ENCODE measurements at places on chromosomes 4 and X. TPM values are rescaled to one million over a fixed set of nuclear protein-coding genes. Genes with fewer than 3 reads are reported as not detected.
A peak's percentile ranks its signal among the peaks of the same experiment; 100 is the strongest.

The IL13RA1 gene
- 35.6 TPM for total RNA-seq

GRCh38 chr4:78644744-78645330 is 93.3 kb downstream of the ANXA3 start:
- H3K36me3 ChIP-seq = no peaks in the 10 kb centered on the region
- H3K27ac ChIP-seq = peak overlapping the region; percentile 99
- DNase-seq = peak; percentile 86
- H3K4me1 ChIP-seq = peaks cover 6% of the 10 kb centered on the region
- H3K27me3 ChIP-seq = no peaks in the 10 kb centered on the region
- no peak overlapping the region for H3K4me3 ChIP-seq

GRCh38 chr4:145420595-145421214 is 60.9 kb upstream of the SMAD1 start:
- DNase-seq = no peak
- H3K4me1 ChIP-seq = no peaks in the 10 kb centered on the region
- no peak overlapping the region for H3K27ac ChIP-seq

The IQSEC2 gene
- 3.9 TPM for total RNA-seq

The GLUD2 gene
- total RNA-seq = 1.6 TPM

DNA sequence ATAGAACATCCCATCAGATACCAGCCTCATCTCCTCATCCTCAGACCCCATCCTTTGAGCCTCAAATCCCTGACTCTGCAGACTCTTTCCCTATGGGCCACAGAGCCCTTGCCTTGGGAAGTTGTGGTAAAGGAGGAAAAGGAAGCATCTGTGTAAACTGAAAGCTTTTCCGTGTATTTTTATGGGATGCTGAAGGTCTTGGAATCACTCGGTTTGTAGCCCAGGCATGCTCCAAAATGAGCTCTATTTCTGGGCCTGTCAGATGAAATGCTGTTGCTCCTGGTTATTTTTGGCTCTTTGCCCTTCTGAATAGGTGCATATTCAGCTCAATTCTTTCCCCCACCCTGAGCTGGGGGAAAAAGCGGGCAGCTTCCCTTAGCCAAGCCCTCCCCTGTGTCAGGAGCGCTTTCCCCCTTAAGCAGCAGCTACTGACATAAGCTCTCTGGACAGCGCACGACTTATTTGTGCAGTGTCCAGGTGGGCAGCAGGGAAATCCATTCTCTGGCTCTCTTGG is 5.0 kb upstream of the SEL1L3 start:
- H3K4me1 ChIP-seq = no peaks in the 10 kb centered on the region
- no peak for DNase-seq
- H3K27me3 ChIP-seq = no peaks in the 10 kb centered on the region
- no peak overlapping the region for H3K4me3 ChIP-seq
- no peak overlapping the region for H3K27ac ChIP-seq
- H3K36me3 ChIP-seq = no peaks in the 10 kb centered on the region

DNA sequence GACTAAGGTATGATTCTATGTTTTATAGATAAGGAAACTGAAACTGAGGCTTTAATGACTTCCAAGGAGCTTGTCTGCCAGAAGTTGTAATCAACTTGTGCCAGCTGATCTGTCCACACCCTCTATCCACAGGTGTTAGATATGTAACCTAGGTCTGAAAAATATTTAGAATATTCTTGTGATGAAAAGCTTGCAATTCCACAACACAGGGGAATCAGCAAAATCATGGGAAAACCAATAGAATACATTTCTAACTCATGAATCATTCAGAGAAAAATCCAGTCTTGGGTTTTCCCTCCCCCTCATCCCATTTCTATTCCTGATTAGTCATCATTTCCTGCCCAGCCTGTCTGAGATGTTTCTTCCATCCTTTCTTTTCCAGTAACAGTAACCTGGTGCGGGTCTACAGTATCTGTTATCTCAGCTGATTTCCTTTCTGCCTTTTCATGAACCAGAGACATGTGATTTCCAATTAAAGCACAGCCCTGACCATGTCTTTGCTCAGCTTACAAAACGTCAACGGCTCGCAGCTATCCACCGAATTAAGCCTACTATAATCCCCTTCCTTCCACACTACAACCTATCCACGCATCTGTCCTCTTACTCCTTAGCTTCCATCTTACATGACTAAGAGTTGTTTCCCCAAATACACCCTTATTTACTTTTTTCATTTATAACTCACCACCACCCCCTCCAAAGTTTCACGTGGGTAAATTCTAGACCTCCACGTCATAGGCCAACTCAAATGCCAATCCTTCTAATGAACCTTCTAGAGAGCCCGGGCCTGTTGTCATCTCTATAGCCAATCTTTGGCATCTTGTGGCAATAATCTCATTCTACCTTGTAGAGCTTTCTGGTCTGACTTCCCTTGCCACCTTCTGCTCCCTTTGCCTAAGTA is 961 bp upstream of the NOCT start:
- DNase-seq = peak; percentile 94
- no peaks in the 10 kb centered on the region for H3K36me3 ChIP-seq
- peak overlapping the region; percentile 93 for H3K27ac ChIP-seq
- H3K4me3 ChIP-seq = peak overlapping the region; percentile 85
- H3K27me3 ChIP-seq = no peaks in the 10 kb centered on the region

- H3K4me3 ChIP-seq = no peak overlapping the region
- no peak overlapping the region for H3K27ac ChIP-seq
- peaks cover 11% of the 10 kb centered on the region for H3K36me3 ChIP-seq
- no peaks in the 10 kb centered on the region for H3K27me3 ChIP-seq
- DNase-seq = no peak
Observed at GRCh38 chrX:2708592-2709188, 17.6 kb downstream of the CD99 start.

The CLCN4 gene
- total RNA-seq = 4.5 TPM

DNA sequence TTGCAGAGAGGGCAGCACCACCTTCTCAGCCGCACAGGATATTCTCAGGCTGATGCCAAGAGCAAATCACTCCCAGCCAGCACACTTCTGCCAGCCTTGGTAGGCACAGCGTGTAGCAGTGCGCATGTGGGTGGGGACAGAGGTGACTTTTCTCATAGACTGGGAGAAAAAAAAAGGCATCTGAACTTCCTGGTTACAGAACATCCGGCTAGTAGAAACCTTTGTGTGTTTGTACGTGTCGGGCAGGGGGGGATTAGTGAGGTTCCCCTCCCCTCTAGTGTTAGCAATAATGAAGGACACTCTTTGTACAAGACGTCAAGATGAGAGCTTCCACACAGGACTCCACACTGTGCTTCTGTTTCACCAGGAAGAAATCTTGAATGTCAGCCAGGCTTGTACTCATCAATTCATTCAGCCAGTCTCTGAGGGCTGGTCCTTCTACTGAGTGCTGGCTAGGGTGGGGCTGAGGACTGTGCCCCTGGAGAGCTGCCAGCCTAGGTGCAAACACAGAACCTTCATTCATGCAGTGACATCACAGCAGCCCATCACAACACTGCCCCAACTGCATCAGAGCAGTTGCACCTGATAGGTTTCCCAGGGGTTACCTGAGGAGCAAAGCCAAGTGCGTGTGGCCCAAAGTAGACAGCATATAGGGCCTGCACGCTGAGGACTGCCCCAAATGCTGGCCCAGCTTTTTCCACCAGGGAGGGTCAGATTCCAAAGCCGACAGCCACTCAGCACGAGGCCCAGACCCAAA is 34.7 kb downstream of the SLC25A5 start:
- peak; percentile 38 for DNase-seq
- no peak overlapping the region for H3K4me3 ChIP-seq
- H3K27ac ChIP-seq = peak overlapping the region; percentile 84
- H3K36me3 ChIP-seq = no peaks in the 10 kb centered on the region
- peaks cover 7% of the 10 kb centered on the region for H3K4me1 ChIP-seq

DNA sequence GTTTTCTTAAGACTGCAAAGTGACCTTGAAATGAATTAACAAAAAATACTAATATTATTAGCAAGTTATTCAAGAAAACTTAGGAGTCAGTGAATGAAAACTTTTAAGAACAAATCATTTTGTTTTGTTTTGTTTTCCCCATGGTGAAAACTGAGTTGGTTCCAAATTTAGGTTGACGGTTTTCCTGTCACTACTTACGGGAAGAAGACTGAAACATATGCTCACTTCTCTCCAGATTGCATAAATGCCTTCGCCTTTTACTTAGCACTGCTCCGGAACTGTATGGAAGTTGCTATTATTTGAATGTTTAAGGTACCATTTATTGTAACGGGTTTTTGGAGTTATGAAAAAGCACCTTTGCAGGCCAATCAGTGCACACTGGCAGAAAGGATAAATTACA is 42.8 kb downstream of the DOCK11 start:
- no peaks in the 10 kb centered on the region for H3K27me3 ChIP-seq
- H3K27ac ChIP-seq = no peak overlapping the region

The MAGEB1 gene
- total RNA-seq = not detected

The HS6ST2 gene
- not detected for total RNA-seq

The RXFP1 gene
- not detected for total RNA-seq

Data from IMR-90 (cell line).